Brain microvascular endothelial cell (primary cell): ENCODE measurements at places on chromosomes 12 and 14.
A peak's percentile ranks its signal among the peaks of the same experiment; 100 is the strongest.

DNA sequence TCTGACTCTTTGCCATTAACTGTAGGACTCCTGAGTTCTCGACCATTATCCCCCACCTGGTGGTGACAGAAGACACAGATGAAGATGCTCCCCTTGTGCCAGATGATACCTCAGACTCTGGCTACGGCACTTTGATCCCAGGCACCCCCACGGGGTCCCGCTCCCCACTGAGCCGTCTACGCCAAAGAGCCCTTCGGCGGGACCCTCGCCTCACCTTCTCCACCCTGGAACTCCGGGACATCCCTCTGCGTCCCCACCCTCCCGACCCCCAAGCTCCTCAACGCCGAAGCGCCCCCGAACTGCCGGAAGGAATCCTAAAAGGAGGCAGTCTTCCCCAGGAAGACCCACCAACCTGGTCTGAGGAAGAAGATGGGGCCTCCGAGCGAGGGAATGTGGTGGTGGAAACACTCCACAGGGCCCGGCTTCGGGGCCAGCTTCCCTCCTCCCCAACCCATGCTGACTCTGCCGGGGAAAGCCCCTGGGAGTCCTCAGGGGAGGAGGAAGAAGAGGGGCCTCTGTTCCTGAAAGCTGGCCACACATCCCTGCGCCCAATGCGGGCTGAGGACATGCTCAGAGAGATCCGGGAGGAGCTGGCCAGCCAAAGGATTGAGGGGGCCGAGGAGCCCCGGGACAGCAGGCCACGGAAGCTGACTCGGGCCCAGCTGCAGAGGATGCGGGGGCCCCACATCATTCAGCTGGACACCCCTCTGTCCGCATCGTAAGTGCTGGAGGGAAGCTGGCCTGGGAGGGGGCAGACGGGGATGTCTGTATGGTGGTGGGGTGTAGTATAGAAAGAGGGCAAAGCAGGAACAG, 14.4 kb downstream of the TNFRSF1A start:
- no peak for DNase-seq

- no peak for DNase-seq
Measured at GRCh38 chr14:42944284-42944683, 1337.6 kb downstream of the LRFN5 start.

GRCh38 chr14:35247777-35248475, 44.3 kb upstream of the PSMA6 start:
- no peak for DNase-seq

DNA sequence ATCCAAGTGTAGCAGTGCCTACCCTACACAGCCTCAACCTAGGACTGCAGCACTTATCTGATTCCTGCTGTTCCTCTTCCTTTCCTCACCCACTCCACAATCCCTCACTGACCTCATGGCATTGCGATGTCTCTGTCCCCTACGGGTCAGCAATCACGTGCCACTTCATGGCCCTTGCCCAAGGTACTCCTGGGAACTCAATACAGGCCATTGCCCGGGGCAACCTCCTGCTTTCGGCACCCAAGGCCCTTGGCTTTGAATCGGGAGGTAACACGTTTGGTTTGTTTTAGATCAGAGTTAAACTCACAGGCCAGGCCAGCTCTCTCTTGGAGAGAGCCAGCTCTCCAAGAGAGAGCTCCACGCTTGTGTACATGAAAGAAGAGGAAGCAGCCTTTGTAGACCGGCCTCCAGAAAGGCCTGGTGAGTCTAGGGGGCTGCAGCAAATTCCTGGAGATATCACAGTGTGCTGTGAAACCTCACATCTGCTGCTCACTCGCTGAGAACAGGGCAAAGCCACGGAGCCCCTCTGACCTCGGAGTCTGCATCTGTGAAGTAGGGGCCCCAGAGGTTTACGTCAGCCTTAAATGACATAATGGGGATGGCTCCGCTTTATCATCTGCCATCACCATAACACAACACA, 12.2 kb downstream of the CLMN start:
- no peak for DNase-seq

- DNase-seq: no peak
Measured at GRCh38 chr12:5015711-5016492, 27.8 kb upstream of the KCNA5 start.

GRCh38 chr12:4356041-4356327, 23.5 kb downstream of the FGF23 start:
- peak; percentile 42 for DNase-seq

DNA sequence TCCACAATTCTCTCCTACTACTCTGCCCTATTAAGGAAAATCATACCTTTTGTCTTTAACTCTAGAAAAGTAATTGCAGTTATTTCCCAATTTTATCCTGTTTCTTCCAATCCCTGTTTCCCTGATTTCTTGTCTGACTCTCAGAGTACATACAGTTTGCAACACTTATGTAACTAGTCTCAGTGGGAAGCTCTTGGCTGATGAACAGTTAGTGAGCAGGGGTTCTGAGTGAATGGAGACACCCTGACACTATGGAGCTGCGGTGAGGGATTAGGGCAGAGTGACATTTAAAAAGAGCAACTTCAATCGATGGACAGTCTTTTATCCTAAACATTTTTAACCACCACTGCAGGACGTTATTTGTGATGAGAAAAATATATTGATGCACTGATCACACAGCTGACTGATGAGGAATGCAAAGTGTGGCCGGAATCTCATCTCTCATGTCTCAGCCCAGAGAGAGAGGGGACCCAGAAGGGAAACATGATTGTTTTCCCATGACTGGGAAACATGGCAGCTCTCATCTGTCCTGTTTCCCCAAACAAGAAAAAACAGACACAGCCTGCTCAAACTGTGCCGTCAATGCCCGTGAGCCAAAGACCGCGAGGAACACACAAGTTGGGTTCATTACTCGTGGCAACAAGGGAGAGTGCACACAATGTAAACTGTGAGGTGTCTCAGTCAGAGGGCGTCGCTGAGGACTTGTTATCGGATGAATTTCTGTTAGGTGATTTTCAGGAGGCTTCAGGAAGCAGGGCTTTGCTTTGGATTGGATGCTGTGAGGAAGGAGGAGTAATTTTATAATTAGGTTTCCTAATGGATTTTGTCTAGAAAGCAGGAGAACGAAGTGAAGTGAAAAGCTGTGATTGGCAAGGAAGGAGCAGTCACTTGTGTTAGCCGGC, 5.2 kb upstream of the SLC6A13 start:
- peak; percentile 9 for DNase-seq

DNA sequence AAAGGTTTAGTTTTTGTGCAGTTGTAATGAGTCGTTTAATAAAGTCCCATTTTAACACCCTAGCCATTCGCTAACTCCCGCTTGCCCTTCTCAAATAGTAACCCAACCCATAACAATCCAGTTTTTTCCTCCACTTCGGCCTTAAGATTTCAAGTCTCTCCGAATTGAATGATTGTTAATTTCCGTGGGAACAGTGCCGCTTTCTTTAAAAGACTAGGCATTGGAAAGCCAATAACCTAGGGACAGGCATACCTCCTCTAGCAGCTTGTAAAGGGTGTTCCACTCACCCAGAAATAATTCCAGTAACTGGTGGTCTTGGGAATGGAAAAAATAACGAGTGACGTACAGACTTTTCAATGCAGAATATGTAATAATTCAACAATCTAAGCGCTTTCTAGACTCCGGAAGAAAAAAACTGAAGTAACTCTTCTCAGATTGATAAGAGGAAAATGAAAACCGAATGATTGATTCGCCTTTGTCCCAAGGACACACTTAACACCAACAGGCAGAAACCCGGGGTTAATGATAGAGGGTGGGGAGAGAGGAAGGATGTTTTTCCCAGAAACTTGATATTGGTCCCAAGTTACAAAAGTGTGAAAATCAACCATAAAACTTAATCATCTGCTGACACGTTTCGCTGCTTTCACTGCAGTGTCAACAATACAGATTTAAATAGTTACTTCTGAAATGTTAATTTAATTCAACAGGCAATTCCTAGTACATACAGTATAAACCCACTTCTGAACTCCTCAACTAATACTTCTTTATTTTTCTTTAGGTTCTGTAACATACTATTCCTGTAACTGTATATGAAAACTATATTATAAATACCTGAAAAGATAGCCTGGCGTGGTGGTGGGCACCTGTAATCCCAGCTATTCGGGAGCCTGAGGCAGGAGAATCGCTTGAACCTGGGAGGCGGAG, 1.0 kb upstream of the SINHCAF start:
- DNase-seq: no peak

DNA sequence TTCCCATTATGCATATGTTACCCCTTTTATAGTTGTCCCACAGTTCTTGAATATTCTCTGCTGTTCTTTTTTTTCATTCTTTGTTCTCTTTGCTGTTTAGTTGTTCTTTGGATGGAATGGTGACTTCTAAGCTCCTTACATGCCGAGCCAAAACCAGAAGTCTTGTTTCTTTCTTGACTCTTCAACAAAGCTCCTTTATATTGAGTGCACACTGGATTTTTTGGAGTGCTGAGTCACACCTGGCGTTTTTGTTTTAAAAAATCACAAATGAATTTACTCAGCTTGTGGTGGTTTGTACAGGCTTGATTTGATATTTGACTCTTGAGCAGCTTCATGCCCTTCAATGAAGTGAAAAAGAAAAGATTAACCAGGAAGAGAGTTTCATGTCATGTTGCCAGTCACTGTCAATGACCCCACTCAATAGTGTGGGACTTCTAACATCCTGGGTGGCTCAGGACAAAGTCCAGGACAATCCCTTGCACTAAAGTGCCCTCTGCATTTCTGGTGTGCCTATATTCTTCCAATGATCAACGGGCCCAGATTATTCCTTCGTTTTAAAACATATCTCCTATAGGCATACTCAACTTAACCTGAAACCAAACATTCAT, 112.4 kb upstream of the SLC38A4 start:
- no peak for DNase-seq
